ENCODE measurements at places on chromosomes 4 and X.
A peak's percentile ranks its signal among the peaks of the same experiment; 100 is the strongest.

DNA sequence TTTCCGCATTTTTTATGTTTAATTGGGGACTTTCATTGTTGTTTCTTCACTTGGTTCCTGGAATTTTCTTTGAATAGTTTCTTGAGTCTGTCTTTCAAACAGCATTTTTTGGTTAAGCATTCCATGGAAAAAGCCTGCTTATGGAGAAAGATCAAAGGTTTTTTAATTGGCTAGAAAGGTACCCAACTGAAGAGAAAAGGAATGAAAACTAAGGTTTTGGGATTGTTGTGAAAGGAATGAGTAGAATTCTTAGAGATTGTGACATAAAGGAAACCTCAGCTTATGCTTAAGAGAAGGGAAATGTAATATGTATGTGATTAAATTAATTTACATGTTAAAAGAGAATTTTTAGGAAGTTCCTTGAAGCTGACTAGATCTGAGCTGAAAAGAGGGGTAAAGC is 82.8 kb downstream of the CCKAR start:
- DNase-seq = no peak

- DNase-seq = peak; percentile 78
Observed at GRCh38 chr4:173494013-173494970, 35.7 kb downstream of the HAND2 start.

DNA sequence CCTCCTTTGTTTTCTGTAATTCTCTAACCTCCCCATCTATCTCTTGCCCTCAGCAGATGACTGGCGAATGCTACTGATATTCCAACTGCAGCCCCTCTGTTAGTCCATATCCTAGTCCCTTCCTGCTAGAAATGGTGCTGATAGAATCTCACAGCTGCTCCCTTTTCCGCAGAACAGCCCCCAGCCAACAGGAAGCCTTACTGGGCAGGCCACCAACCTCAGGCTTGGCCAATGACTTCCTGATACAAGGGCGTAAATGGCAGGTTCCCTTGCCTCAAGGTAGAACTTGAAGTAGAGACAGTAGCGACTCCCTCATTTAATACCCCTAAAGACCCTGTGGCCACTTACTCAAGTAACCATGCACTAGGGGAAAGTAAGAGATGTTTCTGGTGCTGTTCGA is 26.7 kb upstream of the SLC2A9 start:
- no peak for DNase-seq

DNA sequence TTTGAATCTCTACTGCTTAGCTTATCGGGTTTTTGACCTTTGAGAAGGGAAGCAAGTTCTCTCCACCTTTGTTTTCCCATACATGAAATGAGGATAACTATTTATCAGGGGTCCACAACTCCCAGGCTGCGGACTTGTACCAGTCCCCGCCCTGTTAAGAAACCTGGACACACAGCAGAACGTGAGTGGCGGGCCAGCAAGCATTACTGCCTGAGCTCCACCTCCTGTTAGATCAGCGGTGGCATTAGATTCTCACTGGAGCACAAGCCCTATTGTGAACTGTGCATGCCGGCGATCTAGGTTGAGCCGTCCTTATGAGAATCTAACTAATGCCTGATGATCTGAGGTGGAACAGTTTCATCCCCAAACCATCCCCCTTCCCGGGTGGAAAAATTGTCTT is 579.5 kb downstream of the GALNTL6 start:
- no peak for DNase-seq

GRCh38 chrX:7972586-7972985 is 45.4 kb upstream of the PNPLA4 start:
- no peak for DNase-seq
